Activated gamma-delta T cell (primary cell): ENCODE measurements at places on chromosomes 7 and 10.

DNA sequence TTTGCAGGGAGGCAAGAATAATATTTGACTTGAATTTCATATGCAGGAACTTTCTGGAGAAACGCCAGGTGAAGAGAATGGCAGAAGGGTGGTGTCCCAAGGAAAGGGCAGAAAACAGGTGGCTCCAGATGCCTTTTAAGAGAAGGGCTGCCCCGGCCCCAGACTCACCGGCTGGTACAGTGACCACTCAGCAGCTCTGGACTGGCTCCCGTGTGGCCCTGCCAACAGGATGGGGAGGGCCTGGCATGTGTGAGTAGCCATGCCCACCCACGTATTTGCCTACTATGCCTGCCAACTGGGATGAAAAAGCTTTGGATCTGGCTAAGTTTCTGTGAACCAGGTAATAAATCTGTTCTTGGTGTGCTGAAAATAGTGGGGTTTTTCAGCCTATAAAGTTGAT, 159.5 kb downstream of the PRKAG2 start:
- no peak for DNase-seq

- DNase-seq: no peak
Observed at GRCh38 chr10:97210543-97210960, 24.8 kb upstream of the SLIT1 start.

DNA sequence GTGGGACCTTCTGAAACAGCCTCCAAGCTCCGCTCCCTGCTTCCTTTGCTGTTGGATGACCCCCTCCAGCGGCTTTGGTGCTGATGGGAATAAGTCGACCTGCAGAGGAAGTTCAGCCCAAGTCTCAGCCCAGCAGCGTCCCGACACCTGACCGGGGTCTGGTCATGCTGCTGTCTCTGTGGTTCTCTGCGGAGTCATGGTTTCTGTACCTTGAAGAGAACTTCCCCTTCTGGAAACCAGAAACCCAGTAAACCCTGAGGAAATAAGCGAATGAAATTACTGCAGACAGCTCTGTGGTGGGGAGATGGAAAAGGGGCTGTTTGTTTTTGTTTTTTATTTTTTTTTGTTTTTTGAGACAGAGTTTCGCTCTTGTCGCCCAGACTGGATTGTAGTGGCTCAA, 18.3 kb upstream of the ZNF12 start:
- DNase-seq: no peak

- DNase-seq: no peak
Observed at GRCh38 chr7:96052860-96053470, 268.9 kb downstream of the SLC25A13 start.

GRCh38 chr7:100003711-100004661, 11.4 kb upstream of the ZKSCAN1 start:
- DNase-seq: no peak

DNA sequence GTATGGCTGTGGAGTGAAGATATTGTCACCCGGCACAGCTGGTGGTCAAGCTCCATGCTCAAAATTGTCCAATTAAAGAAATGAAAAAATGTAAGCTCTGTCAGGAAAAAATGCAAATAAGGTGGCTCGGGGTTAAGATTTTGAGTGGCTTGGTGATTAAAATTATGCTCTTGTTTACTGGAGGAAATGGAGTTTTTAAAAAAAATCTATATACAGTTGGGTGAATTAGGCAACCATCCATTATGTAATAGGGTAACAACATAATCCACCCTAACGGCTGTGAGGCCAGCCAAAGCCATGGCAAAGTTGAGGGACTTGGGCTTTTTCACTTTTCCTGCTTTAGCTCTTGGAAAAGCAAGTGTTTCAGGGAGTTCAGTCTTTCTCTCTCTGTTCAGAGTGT, 260.8 kb upstream of the HABP2 start:
- DNase-seq: no peak

- no peak for DNase-seq
Observed at GRCh38 chr10:80493522-80494051, 39.5 kb downstream of the TSPAN14 start.

- DNase-seq: no peak
Observed at GRCh38 chr7:24135003-24135817, 148.8 kb upstream of the NPY start.

DNA sequence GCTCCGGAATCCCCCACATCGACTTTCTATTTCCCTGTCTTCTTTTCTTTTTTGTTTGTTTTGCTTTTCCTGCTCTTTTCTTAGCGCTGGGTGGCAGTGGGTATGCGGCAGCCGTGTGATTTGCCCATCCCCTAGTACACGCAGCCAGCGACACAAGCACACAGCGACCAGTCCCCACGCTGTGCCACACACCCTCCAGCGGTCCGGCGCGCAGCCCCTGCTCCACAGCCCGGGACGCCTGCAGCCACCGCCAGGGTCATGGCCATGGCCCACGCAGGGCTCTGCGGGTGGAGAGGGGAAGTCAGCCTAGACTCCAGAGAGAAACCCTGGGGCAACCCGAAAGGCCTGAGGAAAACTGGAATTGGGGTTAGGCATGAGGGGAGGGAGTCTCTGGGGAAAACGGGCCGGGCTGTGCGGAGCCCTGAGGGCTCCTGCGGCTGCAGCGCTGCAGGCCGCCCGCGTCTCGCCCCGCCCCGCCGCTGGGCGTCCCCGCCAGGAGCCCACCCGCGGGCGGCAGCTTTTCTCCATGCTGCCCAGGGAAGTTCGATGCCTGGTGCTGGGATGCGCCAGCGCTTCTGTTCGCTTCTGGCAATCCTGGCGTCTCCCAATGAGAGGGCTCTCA, 2.5 kb downstream of the CHRM2 start:
- DNase-seq: no peak
